ENCODE measurements at places on chromosomes 3 and 15.

- DNase-seq = no peak
Observed at GRCh38 chr3:37945156-37945806, 45.3 kb upstream of the VILL start.

DNA sequence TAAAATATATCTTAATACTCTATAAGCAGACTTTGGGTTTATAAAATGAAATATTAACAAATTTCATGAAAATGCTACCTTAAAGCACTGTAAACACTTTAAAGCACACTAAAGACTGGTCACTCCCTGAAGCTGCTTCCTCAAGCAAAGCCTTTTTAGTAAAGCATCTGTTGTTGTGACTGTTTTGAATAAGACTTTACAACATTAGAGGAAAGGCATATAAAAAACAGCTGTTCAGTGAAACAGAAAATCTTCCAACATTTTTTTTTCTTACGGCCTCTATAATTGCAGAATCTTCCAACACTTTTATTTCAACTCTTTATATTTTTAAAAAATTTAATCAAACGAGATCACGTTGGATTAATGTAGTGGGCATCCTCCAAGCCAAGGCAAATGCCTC, 48.1 kb downstream of the GRK7 start:
- DNase-seq = no peak

DNA sequence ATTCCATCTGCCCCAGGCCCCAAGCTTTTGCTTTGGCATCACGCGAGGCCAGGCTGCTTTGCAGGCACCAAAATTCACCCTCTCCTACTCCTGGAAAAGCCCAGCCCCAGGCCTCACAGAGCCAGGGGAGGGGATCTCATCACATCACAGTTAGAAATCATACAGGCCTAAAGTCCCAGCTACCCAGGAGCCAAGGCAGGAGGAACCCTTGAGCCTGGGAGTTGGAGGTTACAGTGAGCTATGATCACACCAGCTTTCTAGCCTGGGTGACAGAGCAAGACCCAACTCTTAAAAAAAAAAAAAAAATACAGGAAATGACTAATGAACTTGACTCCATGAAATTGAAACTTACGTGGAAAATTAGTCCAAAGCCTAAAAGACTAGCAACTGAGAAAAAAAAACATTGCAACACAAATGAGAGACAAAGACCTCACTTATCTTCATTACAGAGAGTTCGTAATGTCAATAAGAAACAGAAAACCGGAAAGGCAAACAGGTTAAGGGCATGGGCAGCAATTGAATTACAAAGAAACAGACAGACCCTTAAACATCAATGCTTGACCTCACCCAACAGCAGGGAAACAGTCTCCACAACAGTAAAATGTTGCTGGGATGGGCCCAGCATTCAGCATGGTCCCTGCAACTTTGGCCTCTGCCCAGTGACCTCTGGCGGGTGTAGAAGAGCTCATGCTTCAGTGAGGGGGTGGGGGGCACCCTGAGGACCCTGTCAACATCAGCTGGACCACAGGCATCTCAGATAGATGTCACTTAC, 151.5 kb downstream of the LRRK1 start:
- DNase-seq = no peak

- DNase-seq = no peak
Observed at GRCh38 chr3:20645340-20645739, 459.3 kb upstream of the SGO1 start.

DNA sequence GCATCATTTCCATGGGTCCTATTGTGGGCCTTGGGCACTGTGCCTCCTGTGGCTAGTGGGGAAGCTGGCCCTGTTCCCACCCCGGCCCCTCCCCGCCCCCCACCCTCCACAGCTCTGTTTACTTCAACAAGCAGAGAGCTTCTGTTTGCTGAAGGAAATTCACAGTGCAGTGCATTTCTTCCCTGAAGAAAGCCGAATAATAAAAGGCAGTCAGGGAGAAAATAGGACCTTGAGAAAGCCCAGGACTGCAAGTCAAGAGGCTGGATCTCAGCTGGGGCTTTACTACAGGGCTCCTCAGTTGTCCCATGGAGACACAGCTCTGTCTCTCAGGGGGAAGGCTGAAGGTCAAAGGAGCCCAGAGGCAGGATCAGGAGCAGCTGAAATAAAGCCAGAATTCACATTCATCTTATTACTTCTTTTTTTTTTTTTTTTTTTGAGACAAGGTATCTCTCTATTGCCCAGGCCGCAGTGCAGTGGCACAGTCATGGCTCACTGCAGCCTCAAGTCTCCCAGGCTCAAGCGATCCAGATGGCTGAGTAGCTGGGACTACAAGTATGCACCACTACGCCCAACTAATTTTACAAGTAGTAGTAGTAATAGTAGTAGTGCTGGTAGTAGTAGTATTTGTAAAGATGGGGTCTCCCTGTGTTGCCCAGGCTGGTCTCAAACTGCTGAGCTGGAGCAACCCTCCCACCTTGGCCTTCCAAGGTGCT, 33.0 kb upstream of the LACTB start:
- DNase-seq = no peak

GRCh38 chr3:43871627-43872245, 181.0 kb downstream of the ABHD5 start:
- no peak for DNase-seq

DNA sequence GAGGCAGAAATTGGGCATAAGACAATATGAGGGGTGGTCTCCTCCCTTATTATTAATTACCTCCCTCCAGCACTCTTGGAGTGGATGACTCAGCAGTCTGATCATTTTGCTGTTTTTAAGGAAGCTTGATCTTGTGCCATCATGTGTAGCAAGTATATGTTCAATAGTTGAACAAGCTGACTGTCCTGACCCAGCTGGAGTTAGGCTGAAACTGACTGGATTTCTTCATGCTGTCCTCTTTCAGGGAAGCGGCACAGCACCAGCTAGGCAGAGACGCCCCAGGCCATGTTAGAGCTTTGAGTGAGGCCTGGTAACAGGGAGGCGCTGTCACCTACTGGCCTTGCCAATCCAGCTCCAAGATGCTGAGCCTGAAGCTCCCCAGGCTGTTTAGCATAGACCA, 54.4 kb upstream of the KIF23 start:
- no peak for DNase-seq

- no peak for DNase-seq
Observed at GRCh38 chr3:37862903-37863815, 1.5 kb downstream of the CTDSPL start.

DNA sequence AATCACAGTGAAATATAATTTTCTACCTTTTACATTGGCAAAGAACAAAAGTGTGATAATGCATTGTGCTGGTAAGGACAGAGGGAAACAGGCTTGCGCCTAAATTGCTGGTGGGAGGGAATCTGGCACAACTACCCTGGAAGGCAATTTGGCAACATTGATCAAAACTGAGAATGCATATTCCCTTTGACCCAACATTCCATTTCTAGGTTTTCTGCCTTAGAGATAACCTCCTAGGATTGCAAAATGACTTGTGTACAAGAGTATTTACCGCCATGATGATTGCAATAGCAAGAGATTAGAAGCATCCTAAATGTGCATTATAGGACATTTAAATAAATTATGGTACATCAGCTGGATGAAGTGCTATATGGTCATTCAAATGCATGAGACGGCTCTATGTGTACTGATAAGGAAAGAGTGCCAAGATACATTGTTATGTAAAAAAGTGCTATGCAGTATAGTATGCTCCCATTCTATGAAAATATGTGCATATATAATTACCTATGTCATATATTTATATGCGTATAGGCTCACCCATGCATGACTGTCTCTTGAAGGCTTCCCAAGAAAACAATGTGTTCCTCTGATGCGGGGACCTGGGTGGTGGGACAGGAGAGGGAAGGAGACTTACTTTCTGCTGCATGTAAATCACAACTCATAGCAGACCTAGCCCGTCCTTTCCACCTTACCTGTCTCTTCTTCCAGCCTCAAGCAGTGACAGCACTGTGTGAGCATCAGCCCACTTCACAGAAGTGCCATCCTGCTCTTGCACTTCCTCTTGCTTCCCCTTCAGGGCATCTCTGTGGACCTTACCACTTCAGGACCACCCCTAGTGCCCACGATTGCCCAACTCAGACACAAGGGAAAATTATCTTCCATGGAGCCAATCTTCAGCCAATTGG, 249.9 kb upstream of the TLE3 start:
- DNase-seq = no peak

DNA sequence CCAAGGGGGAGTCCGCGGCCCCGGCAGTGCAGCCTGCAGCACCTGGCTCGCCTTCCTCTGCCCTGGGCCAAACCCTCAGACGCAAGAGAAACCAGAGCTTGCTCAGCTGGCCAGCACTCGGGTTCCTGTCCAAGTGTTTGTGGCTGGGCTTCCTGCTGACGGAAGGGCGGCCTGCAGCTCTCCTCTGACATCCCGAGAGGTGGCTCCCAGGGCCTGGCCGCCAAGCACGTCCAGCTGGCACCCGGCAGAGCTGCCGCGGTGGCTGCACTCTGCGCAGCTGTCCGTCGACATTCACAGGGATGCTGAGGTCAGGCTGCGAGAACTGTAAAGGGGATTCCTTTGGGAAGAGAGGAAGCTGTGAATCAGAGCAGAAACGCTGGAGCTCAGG, 85.6 kb downstream of the CPN2 start:
- DNase-seq = no peak

DNA sequence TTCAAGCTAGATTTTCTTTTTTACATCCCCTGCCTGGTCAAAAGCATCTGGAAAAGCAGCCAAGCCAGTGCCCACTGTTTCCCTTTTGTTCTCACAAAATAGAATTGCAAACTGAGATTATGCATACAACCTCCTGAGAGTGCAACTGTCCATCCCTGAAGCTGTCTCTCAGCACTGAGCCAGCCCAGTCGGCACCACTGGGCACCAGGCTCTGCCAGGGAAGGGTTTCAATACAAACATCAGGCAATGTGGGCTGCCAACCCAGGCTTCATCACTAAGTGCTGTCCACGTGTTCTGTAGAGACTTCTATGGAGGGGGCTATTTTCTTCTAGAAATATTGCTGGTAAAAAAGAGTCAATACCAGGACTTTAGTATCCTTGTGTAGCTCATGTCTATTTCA, 356.3 kb upstream of the TBL1XR1 start:
- no peak for DNase-seq
